ENCODE measurements at places on chromosomes 2 and 18.
A peak's percentile ranks its signal among the peaks of the same experiment; 100 is the strongest.

DNA sequence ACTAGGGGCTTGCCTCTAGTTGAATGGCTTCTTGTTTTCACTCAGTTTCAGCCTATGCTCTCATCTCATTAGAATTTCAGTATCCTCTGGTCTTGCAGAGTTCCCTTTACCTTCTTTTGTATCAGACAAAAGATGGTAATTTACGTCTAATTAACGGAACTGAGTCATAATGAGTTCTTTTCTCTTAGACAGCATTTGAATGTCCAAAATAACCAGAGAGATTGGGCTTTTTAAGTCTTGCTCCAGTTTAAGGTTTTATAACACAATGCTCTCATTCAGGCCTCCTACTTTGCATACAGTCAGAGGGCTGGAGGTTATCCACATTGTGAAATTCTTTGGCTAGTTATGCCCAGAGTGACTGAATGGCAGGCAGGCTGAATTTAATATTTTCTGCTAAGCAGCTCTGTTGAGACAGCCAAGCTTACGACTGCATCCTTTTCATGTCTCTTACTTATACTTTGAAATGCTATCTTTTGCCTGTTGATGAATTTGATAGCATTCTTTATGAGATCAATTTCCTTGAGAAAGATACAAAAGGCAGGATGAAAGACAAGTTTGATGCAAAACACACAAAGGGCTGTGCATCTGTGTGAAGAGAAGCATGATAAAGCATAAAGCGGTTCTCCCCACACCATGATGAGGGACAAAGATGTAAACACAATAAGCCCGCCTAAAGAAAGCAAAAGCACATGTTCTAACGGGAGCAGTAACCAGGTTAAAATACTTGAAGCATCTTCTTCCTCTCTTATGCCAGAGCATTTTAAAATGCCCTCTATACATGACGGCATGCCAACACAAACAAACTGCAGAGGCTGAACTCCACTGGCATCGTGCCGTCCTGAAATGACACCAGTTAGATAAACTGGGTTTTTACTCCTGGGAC lies 90.0 kb downstream of the CDH2 start:
- DNase-seq, result peak; percentile 74

- DNase-seq, result no peak
These were observed 66.2 kb downstream of the DIPK1C start for GRCh38 chr18:74390900-74391299.

DNA sequence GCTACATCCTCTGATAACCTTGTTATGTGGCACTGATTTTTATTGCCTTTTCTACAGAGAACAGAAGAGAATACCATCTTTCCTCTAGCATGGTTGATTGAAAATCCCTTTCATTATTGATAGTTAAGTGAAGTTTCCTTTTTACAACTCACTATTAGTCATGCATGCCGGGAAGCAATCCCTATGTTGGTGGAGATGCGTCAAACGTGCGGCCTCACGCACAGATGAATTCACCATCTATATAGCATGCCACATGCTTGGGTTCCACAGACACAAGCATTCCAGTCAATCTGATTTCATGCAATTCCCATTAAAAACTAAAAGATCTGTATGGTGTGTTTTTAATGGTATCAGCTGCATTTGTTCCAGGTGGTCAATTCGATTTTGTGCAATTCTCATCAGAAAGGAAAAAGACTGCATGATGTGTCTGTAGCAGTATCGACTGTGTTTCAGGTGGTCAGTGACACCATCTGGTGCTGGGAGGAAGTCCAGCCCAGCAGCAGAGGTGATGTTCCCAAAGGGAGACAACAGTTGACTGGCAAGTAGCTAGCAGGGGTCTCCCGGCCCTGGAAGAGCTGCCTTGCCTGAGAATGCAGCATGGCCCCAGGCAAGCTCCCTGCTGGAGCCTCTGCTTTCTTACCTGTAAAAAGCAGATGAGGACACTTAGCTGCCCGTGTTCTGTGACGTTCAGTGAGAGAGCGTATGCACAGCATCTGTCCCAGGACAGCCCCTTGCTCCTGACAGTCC lies 151.3 kb upstream of the NCK2 start:
- no peak for DNase-seq

- DNase-seq, result no peak
These were observed 51.2 kb downstream of the SLC14A2 start for GRCh38 chr18:45666520-45666919.

GRCh38 chr2:132915812-132916549 lies 246.0 kb upstream of the LYPD1 start:
- DNase-seq, result no peak

GRCh38 chr2:27807476-27807875 lies 36.0 kb downstream of the MRPL33 start:
- DNase-seq, result peak; percentile 17

DNA sequence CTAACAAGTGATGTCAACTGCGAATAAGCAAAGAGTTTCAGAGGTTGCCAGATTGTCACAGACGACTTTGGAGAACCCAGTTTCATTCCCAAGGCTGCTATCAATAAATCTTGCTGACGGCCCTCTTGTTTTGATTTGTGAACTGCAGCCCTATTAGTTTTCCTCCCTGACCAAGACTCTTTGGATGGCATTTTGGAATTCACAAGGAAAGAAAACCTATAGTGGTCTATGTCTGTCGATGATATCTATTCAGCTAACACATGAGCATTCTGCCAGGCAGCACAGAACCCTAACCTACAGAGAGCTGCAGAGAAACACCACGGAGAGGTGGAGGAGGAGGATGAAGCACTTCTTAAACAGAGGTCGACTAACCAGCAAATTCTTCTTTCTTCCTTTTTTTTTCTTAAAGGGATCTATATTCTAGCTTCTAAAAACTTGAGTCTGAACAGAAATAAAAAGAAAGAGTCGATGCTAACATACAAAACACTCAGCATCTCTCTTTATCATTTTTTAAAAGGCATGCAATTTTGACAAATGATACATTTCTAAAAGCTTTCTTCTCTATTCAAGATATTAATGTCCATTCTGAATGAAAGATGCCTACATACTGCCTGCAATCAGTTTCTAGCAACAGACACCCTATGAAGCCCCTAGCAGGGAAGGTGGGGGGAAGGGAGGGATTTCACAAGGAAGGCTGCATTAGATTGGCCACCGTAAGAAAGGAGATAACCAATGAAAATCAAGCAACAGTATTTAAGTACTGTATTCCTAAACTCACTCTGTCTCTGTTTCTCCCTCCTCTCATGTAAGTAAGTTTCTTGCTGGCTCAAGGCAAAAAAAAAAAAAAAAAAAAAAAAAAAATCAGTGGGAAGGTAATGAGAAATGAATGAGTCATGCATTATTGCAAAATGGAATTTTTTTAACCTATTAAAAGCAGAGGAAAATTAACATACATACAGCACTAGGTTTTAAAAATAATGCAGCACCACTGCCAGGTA lies 83.0 kb upstream of the CHRNA1 start:
- peak; percentile 71 for DNase-seq

GRCh38 chr2:163565192-163565591 lies 170.6 kb downstream of the FIGN start:
- peak; percentile 9 for DNase-seq

DNA sequence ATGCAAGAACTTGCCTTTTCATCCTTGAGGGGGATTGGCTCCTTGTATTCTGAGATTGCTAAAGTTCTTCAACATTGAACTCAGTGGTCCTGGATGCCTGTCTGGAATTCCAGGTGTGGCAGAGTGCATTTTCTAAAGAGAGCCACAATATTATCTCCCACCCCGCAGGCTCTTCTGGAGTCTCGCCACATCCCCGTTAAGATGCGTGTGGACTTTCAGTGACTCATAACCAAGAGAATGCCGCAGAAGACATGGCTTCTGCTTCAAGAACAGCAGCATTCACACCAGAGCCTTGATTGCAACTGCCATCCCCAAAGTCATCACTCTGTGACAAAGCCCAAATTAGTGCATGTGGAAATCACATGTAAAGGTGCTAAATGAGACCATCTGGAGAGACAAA lies 142.7 kb downstream of the CDH20 start:
- DNase-seq, result peak; percentile 32

GRCh38 chr2:109631741-109632140 lies 17.6 kb downstream of the SOWAHC start:
- DNase-seq, result no peak

GRCh38 chr18:73719611-73720010 lies 428.0 kb downstream of the FBXO15 start:
- peak; percentile 63 for DNase-seq

GRCh38 chr2:240149943-240150784 lies 9.7 kb upstream of the OTOS start:
- peak; percentile 51 for DNase-seq

- no peak for DNase-seq
These were observed 78.2 kb downstream of the SH3RF3 start for GRCh38 chr2:109207176-109207575.

- DNase-seq, result peak; percentile 11
These were observed 48.7 kb downstream of the ATOH8 start for GRCh38 chr2:85802354-85803103.
